ENCODE measurements at places on chromosomes 11 and 22.

DNA sequence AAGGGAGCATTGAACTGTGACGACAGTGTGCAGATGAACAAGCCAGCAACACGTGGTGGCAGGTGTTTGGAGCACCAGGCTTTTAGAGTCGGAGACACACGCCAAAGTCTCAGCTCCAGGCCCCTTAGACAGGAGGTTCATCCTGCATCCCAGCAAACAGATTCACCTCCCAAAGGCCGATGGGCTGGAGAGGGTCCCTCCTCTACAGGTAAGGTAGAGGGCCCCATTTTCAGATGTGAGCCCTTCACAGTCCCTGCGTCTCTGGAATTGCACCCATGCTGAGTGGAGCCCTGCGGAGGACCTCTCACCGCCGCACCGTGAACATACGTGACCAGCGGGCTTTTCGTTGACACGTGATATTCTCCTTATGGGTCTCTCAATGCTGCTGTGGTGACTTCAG is 109.0 kb upstream of the B3GAT1 start:
- DNase-seq, result no peak

GRCh38 chr11:95450547-95451123 is 219.6 kb upstream of the SESN3 start:
- DNase-seq, result no peak

- DNase-seq, result no peak
These were observed 10.1 kb downstream of the DGCR8 start for GRCh38 chr22:20089977-20090729.

- DNase-seq, result no peak
These were observed 4.8 kb downstream of the PHLDA2 start for GRCh38 chr11:2924381-2924780.

DNA sequence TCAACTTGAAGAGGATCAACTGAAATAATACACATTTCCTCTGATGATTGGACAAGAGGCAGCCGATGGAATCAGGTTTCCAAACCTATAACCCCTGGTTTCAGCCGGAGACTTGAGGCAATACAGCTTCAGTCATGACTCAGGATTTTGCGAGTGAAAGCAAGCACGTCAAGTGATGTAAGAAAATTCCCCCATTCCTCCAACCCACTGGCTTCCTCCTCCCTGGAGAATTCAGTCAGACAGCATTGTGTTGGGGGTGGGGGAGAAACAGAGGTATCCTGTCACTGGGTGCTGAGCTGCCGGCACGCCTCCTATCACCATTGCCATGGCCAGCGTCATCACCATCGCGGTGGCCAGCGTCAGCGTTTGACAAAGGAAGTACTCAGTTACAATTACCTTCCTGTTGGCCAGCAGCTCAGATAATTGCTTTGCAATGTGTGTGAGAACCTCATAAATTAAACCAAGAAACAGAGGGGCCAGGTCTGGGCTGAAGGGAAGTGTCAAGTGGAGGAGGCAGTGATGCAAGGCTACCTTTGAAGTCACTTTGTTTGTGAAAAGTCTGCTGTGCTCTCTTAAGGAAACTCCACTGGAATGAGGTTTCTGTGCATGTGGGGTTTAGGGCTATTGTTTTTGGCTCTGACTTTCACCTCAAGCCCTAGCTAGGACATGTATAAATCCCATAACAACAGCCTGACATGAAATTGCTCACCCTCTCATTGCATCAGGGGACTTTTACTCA is 50.2 kb downstream of the LIF start:
- DNase-seq, result peak; percentile 64

DNA sequence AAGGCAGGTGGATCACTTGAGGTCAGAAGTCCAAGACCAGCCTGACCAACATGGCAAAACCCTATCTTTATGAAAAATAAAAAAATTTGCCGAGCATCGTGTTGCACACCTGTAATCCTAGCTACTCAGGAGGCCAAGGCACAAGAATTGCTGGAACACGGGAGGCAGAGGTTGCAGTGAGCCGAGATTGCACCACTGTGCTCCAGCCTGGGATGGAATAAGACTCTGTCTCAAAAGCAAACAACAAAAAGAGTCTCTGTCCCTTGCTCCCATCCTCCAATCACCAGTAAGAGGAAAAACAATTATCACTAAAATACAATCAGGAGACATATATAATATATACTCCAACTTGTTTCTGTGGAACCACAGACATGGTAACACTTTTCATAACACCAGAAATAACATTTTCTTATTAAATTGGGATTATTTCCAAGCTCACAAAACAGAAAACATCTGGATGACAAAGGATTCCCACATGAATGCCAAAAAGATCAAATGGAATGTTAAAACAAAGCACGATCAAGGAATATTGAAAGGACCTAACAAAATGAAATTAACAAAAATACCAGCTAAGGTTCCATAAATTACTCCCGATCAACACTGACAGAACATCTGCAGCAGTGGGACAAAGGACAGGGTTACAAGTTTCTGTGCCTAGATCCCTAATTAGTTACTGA is 15.2 kb downstream of the FCHSD2 start:
- no peak for DNase-seq

DNA sequence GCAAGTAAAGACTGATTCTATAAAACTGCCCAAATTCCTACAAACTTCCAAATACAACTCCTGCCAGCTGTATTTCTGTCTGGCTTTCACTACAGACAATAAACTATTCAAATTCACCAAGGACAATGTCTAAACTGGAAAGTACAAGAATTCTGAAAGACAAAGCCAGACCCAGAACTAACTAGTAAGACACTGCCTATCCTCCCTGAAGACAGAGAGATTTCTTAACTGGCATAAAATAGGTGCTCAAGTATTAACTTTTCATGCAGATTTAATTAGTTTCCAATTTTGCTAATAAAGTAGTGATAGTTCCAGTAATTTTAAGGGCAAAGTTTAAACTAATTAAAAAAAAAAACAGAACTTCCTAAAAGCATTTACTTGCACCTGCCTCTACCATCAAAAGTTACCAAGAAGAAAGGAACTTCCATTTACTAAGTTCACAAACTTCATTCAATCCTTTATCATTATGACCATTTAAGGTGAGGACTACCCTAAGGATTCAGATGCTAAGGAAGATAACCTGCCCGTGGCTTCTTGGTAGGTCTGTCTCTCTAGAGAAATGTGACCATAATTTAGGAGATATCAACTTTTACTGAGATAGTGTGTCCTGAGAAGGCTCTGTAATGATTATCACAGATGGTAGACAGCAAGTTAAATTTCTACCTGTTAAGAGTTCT is 45.2 kb downstream of the CELF1 start:
- DNase-seq, result no peak

GRCh38 chr11:32893343-32894148 is 935 bp downstream of the QSER1 start:
- peak; percentile 66 for DNase-seq

- peak; percentile 93 for DNase-seq
These were observed 3.5 kb downstream of the PHLDB1 start for GRCh38 chr11:118610773-118611432.

GRCh38 chr11:85886089-85887056 is 31.2 kb downstream of the CCDC83 start:
- no peak for DNase-seq

GRCh38 chr11:104968355-104968855 is at the start of gene CASP4:
Gene CASP4, minus strand, starts transcription at chr11:104968574. Its CDS starts 49 bp downstream, at chr11:104968525.
- DNase-seq, result no peak

DNA sequence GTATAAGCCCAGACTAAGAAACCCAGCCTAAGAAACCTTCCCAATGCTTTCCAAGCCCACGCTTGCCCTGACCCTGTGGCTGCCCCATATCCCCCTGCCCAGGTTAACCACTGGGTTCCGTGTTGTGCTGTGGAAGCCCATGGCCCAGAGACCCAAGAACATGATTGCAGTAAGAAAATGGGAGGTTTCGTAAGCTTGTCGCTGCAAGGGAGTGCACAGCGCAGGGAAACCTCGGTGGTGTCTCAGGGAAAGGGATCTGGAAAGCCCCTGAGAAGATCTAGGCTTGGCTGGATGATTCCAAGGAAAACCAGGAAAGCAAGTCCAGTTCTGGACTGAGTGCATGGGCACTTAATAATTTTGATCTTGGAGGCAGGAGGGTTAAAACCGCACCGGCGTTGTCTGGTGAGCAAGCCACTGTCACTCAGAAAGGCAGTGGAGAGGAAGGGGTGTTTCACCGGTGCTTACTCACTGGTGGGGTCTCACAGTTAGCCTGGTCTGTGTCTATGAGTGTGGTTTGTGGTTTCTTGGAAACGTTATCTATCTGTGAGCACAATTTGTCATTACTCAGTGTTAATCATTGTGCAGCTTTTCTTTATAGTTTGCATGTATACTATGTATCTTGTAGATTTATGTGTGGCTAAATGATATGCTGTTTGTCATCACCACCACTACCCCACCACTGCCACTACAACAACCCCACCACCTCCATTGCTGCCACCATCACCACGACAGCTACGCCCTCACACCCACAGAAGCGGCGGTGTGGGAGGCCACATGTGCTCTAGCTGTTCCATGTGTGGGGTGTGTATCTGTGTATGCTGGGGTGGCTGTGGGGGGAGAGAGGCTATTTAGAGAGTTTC is 53.3 kb upstream of the PRDM11 start:
- DNase-seq, result peak; percentile 20

GRCh38 chr11:126060757-126061171 is 1.9 kb downstream of the CDON start:
- DNase-seq, result no peak

DNA sequence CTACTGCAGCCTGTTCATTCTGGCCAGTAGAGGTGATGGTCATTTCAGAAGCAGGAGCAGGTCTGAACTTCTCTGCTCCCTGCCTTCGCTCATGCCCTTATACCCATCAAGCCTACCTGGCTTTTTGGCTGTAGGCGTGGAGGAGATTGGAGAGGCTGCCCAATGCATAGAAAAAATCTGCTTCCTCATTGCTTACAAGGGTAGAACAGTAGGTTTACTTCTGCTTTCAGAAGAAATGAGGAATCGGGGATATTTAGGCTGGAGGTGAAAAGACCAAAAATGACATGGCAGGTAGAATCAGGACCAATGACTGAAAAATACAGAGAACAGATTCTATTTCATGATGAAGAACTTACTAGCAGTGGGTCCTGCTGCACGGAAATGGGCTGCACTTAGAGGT is 72.9 kb upstream of the YWHAH start:
- DNase-seq, result no peak

DNA sequence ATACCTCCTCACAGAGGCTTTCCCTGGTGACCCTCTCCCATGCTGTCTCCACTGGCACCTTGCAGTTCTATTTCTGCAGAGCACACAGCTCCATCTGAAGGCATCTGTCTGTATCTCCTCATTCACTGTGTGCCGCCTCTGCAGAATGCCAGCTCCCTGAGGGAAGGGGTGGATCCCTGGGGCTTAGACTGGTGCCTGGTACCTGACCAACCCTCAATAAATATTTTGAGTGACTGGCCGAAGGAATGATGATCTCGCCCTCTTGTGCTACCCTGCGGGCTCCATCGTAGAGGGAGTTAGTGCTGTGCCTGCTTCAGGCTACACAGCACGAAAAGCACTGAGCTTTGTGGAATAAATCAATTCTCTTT is 1.6 kb downstream of the CBX7 start:
- no peak for DNase-seq
